Kidney (tissue), 22 donors: ENCODE measurements at places on chromosomes 7 and 10. TPM values are rescaled to one million over a fixed set of nuclear protein-coding genes. Genes with fewer than 3 reads are reported as not detected.

The SLC26A4 gene
- 2.5 TPM for total RNA-seq

The OR6V1 gene
- not detected for total RNA-seq

The ACTR3C gene
- 31.6 TPM for total RNA-seq

The TSPAN12 gene
- total RNA-seq = 76.5 TPM

The MTURN gene
- total RNA-seq = 80.1 TPM

The KLF14 gene
- not detected for total RNA-seq

The INSYN2A gene
- total RNA-seq = 0.28 TPM

The MRC1 gene
- total RNA-seq = 67.8 TPM

The CYP2C19 gene
- total RNA-seq = 0.28 TPM

The PITRM1 gene
- total RNA-seq = 60.7 TPM

The ZCWPW1 gene
- total RNA-seq = 3.0 TPM

The LRRC18 gene
- not detected for total RNA-seq

The VSTM2A gene
- not detected for total RNA-seq

The VSTM4 gene
- 8.5 TPM for total RNA-seq

The CALCR gene
- total RNA-seq = 5.3 TPM

The TMEM243 gene
- 50.3 TPM for total RNA-seq

The CRYGN gene
- total RNA-seq = 0.22 TPM

The FAM24B gene
- 3.8 TPM for total RNA-seq

The NUTM2B gene
- total RNA-seq = 1.1 TPM

The C10orf62 gene
- total RNA-seq = 1.6 TPM

The GCK gene
- 0.25 TPM for total RNA-seq

The TLX1 gene
- not detected for total RNA-seq

The CFTR gene
- 12.8 TPM for total RNA-seq

The DLX5 gene
- 0.82 TPM for total RNA-seq

The HTR5A gene
- not detected for total RNA-seq

The ADAM22 gene
- total RNA-seq = 7.9 TPM

The DPP6 gene
- 1.8 TPM for total RNA-seq

The HDAC9 gene
- 22.1 TPM for total RNA-seq

The AGR3 gene
- total RNA-seq = 20.3 TPM

The SPDYE18 gene
- total RNA-seq = 1.8 TPM

The TNRC18 gene
- total RNA-seq = 125 TPM

The HNRNPH3 gene
- 114 TPM for total RNA-seq

The HOXA13 gene
- 0.44 TPM for total RNA-seq

The STEAP4 gene
- 80.2 TPM for total RNA-seq

The AKR1C3 gene
- 61.8 TPM for total RNA-seq

The HOXA1 gene
- 2.4 TPM for total RNA-seq

The STAG3 gene
- 3.7 TPM for total RNA-seq

The GJD4 gene
- not detected for total RNA-seq

The ZNF518A gene
- 29.4 TPM for total RNA-seq

The TMEM176A gene
- total RNA-seq = 288 TPM

The BNIP3 gene
- total RNA-seq = 49.6 TPM

The OR9A2 gene
- not detected for total RNA-seq

The SH2D4B gene
- 0.09 TPM for total RNA-seq

The STAM gene
- 26.1 TPM for total RNA-seq

The NODAL gene
- total RNA-seq = not detected

The HIF1AN gene
- 40.6 TPM for total RNA-seq

The GPER1 gene
- total RNA-seq = 5.2 TPM

The NOC3L gene
- 17.7 TPM for total RNA-seq

The BAMBI gene
- 19.5 TPM for total RNA-seq

The RSPH10B2 gene
- 0.22 TPM for total RNA-seq

The PRTFDC1 gene
- total RNA-seq = 3.8 TPM

The SH2B2 gene
- total RNA-seq = 11.0 TPM

The POM121L12 gene
- not detected for total RNA-seq

The PAX4 gene
- total RNA-seq = not detected

The PRKCQ gene
- 17.5 TPM for total RNA-seq

The SLC13A1 gene
- 10.1 TPM for total RNA-seq

The TUBAL3 gene
- total RNA-seq = 0.44 TPM

The IKZF1 gene
- total RNA-seq = 36.8 TPM
